Brain (organoid and tissue), 16 donors: ENCODE measurements at places on chromosomes 11 and 22.

GRCh38 chr11:1546536-1547466, 25.3 kb downstream of the DUSP8 start:
- peak; percentile 78 for DNase-seq

- DNase-seq: no peak
Observed at GRCh38 chr11:60454212-60454611, 1.4 kb upstream of the MS4A1 start.

DNA sequence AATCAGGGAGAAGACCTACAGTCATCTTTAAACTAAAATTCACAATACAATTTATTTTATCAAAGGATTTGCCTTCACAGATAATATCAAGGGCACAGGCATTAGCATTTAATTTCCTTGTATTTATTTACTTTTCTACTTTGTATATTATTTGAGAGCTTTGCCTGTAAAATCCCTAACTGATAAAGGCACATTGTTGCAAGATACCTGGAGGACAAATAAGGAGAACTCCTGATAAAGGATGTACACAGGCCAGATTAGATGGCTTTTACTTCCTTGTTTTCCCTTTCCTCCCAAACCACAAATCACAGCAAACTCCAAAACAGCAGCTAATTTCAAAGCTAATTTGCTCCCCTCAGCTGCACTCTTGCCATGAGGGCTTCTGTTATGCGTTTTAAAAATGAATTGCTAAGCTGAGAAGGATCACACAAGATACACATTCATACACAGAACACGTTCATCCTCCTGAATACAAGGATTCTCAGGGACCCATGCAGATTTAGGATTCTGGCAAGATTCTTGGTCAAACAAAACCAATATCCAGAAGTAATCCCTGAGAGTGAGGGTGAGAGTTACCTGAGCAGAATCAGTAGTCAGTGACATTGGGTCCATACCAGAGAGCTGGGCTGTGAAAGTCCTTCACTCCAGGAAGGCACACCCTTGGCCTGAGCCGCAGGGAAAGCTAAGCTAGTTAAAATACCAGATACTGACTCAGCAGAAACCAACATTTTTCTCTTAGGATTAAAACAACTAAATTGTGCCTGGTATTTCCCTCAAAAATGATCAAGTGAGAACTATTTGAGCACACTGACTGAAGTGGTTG, 100.3 kb upstream of the CLPB start:
- DNase-seq: no peak

DNA sequence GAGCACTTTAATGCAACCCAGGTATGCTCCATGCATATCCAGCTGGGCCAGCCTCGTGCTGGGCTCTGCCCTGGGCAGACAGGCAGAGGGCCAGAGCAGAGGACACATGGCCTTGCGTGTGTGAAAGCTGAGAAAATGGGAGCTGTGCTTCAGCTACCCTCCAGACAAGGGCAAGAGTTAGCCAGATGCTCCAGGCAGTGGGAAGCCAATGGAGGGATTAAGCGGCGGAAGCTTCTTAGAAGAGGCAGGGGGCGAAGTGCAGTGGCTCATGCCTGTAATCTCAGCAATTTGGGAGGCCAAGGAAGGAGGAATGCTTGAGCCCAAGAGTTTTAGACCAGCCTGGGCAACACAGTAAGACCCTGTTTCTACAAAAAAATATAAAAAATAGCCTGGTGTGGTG, 9.8 kb upstream of the ARHGEF17 start:
- DNase-seq: no peak

- no peak for DNase-seq
Observed at GRCh38 chr11:39304586-39304985, 2154.9 kb downstream of the LRRC4C start.

GRCh38 chr11:68968306-68969250, 12.2 kb downstream of the MRGPRD start:
- DNase-seq: no peak

DNA sequence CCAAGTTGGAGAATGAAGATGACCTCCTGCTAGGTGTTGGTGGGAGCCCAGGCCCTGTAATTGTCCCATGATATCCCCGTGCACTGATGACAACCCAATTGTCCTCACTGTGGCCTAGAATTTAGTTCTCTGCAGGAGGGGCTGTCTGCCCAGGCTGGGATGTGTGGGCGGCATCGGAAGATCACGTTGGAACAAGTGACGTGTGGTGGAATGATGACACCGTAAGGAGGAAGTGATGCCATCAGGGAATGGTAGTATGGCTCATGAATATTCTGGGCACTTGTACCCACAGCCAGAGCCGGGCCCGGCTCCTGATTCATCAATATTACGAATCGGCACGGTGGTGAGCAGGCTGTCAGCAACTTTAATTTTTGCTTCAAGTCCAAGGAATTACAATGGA, 111.6 kb downstream of the MIAT start:
- no peak for DNase-seq

DNA sequence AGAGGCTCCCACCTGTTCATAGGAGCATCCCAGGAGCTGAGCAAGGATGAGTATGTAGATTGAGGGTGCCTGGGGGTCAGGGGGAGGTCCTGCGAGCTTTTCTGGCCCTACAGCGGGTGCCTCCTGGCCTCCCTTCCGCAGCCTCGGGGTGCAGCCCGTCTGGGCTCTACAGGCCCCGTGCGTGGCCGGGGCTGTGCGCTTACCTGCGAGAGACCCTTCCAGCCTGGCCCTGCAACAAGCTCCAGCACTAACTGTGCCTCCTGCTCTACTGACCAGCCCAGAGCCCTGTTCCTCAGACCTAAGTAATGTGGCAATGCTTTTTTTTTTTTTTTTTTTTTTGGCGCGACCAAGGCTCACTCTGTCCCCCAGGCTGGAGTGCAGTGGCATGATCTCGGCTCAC, 1129.1 kb downstream of the BRD1 start:
- DNase-seq: no peak

DNA sequence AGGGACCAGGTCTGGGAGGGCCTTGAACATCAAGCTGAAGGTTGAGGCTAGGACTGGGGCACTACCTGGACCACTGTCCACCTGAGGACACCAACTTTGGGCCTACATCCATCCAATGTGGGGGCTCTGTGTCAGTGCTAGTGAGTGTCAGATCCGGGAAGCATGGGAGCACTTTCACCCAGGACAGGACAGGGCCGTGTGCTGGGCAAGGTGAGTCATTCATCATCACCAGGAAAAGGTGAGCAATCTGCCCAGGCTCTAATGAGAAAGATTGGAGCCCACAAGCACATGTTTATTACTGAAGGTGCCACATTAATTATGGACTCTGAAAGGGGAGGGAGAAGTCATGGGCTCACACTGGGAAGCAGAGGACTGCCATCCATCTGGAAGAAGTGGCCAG, 39.7 kb upstream of the DRD2 start:
- no peak for DNase-seq

DNA sequence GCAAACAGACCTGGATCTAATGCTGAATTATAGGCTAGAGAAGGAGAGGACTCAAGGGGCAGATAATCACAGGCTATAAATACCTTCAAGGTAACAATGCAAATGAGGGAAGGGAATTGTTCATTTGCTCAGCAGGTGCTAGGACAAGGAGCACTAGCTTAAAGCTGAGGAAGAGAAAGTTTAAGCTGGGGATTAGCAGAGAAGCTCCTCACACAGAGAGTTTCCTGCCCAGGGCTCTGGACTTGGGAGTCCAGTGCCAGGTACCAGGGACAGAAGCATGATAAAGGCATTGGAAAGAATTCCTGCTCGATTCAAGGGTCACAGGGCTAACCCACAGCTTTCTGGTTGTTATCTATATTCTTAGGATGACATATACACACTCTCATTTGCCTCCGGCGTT, 509.9 kb downstream of the NTM start:
- no peak for DNase-seq

GRCh38 chr22:25362215-25362882, 142.9 kb downstream of the CRYBB2 start:
- DNase-seq: peak; percentile 15

DNA sequence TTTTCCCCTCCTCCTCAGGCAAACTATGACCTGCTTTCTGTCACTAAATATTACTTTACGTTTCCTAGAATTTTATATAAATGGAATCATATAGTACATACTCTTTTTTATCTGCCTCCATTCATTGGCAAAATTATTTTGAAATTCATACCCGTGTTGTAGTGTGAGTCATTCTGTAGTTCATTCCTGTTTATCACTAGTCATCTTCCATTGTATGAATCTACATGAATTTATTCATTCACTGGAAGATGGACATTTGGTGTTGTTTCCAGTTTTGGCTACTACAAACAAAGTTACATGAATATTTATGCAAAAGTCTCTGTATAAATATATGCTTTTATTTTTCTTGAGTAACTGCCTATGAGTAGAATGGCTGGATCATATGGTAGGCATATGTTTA, 60.7 kb upstream of the OPCML start:
- DNase-seq: peak; percentile 80

DNA sequence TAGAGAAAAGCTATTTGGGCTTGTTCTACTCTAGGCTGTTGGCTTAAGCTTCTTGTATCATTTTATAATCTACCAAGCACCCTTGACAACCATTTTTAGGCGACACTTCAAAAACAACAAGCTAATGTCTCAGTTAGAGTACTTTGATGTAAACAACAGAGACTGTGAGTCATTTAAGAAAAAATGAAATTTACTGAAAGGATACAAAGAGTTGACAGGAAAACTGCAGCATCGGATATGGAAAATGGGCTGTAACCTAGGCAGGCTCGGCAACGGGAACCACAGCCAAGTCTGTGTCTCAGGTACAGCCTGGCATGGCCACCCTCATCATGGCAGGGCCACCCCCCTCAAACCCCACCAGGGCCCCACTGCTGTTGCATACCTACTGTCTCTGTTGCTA, 4.4 kb upstream of the RNF169 start:
- no peak for DNase-seq

DNA sequence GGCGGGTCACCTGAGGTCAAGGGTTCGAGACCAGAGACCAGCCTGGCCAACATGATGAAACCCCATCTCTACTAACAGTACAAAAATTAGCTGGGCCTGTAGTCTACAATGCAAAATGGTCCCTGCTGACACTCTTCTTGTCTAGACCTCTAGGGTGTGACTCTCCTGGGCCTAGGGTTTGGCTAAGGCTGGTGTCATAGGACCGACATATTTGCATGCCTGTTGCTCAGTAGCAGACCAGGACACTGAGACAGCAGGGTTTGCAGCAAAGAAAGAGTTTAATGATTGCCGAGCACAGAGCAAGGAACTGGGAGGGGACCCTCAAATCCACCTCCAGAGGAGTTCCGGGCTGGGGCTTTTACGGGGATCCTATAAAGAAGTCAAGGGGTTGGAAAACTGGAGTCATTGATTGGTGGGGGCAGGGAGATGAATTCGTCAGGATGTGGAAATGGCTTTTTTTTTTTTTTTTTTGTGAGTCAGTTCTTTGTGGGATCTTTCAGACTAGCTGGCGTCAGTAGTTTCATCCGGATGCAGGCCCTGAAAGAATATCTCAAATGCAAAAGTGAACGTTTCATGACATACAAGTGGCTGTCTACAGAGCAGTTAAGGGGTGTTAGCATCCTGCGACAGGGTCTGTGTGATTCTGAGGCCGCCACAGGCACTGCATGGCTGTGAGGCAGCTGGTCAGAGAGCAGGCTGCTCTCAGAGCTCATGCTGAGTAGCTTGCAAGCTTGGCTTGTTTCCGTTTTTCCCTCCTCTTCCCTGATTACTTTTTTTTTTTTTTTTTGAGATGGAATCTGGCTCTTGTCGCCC, 27.2 kb upstream of the A4GALT start:
- DNase-seq: peak; percentile 69

- DNase-seq: peak; percentile 74
Observed at GRCh38 chr11:75593286-75593915, 31.3 kb downstream of the SERPINH1 start.

DNA sequence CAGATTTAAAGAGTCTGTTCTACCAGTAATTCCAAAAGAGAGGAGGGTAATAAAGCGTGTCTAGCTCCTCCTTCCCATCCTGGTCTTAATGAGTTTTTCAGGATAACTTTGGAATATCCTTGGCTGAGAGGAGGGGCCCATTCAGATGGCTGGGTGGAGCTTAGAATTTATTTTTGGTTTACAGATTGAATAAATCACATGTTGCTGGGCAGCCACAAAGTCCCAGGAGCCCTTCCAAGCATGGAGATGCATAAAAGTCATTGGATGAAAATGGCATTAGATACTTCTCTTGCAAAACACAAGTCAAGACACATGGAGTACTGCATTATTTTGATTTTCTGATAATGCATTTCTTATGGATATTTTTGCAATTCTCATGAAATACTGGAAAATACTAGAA, 139.0 kb downstream of the TRPC6 start:
- DNase-seq: no peak

- no peak for DNase-seq
Observed at GRCh38 chr11:125078016-125078415, 14.9 kb downstream of the SLC37A2 start.

- no peak for DNase-seq
Observed at GRCh38 chr11:130535520-130535919, 87.1 kb downstream of the ADAMTS15 start.

DNA sequence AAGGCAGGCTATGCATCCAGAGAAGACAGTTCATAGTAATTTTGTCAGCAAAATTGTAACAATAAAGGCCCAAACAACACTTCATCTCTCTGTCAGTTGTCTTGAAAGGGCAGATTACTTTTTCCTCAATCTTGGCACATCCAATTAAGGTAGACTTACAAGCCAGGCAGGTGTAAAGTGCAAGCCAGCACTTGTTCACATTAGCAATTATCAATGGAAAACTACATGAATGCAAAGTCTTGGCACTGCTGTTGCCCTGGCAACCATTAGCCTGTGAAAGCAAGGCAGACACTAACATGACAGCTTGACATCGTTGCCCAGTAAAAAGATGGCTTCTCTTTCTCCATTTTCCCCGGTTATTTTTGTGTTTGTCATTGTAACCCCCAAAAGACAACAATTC, 677.2 kb upstream of the TENM4 start:
- DNase-seq: peak; percentile 77

GRCh38 chr22:36585841-36586240, 56.9 kb upstream of the EIF3D start:
- DNase-seq: peak; percentile 8

DNA sequence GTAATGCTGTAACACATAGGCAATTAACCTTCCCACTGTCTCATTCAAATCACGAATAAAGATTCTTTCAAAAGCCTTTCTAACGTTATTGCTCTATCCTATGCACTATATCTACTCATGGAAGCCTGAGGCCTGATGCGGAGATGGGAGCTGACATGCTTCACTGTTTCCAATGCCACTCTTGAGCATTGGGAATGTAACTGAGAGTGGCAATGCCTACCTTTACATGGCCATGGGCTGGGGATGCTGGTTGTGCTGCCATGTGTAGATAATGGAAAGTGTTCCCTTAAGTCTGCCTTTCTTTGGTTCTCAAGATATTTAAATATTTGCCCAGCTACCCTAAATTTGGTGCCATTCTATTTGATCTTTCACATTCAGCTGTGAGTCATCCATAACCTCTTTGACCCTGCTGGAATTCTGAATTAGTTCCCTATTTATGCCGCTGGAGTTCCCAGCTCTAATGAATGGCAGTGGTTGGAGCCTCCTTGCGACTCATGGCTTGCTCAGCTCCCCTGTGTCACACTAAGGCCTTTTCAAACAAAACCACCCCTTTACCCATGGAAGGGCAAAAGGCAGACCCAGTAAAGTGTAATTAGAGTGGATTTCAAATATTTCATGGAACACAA, 21.4 kb upstream of the DKK3 start:
- DNase-seq: no peak

GRCh38 chr11:61090982-61091372, 11.3 kb upstream of the CD5 start:
- DNase-seq: no peak
